Astrocyte of the cerebellum (primary cell): ENCODE measurements at places on chromosomes 2 and 18.
A peak's percentile ranks its signal among the peaks of the same experiment; 100 is the strongest.

GRCh38 chr18:48217258-48218250, 191.6 kb downstream of the ZBTB7C start:
- DNase-seq: no peak

DNA sequence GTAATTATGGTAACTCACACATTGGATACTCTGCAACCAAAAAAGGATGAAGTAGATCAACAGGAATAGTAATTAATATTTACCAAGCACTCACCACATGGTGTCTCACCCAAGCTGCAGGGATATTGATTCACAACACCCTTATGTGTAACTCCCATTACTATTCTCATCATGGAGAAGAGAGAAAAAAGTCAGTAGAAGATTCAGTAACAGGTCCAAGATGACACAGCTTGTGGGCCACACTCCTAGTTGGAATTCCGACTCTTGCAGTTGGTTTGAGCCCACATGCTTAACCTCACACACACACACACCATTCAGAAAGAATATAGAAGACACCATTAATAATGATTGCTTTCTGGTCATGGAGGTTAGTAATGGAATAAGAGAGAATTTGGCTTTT, 1.7 kb upstream of the MLPH start:
- no peak for DNase-seq

- no peak for DNase-seq
Measured at GRCh38 chr18:56807901-56808300, 156.7 kb downstream of the WDR7 start.

DNA sequence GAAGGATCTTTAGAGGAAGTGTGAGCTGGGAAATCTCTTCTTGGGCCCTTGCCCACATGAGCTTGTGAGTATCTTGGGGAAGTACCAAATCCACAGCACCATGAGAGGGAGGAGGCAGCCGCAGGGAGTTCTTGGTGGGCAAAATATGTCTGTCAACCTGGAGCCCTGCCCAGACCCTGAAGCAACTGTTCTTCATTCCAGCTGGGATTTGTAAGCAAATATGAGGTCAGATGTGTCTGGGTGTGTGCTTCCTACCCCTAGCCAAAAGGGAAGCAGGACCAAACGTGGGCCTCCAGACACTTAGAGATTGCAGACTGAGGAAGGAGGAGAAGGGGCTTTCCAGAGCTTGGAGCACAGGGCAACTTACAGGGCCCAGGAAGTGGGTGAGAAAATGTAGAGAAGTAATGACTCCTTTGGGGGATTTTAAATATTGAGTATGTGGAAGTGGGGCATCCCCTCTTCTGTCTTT, 41.9 kb downstream of the TMEM247 start:
- DNase-seq: peak; percentile 22

- DNase-seq: no peak
Measured at GRCh38 chr2:138780446-138780880, 273 bp upstream of the NXPH2 start.

DNA sequence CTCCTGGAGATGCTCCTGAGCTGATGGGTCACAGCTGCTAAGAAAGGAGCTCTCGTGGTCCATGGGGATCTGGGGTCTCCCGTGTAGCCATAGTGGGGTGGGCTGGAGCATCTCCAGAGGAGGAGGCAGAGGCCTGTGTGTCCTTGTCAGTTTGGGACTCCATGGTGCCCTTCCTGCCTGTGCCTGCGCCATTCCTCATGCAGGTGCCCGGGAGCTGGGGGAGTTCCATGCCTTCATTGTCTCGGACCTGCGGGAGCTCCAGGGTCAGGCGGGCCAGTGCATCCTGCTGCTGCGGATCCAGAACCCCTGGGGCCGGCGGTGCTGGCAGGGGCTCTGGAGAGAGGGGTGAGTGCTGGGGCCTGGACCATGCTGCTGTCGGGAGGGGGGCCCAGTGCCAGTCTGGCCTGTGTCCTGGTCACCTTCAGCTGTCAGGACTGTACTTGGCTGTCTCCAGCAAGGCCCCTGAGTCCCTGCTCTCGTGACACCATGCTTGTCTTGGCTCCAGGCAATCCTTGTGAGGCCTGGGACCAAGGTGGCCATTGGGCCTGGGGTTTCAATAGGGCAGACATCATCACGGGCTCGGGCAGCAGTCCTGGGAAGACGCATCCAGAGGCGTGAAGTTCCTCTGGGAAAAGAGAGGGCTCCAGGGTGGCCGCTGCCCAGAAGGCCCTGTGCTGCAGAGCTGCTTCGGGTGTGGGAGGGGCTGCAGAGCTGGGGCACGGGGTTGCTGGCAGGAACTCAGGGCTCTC, 7.3 kb downstream of the CAPN10 start:
- DNase-seq: no peak

GRCh38 chr2:4219571-4219970, 516.2 kb downstream of the DCDC2C start:
- no peak for DNase-seq

DNA sequence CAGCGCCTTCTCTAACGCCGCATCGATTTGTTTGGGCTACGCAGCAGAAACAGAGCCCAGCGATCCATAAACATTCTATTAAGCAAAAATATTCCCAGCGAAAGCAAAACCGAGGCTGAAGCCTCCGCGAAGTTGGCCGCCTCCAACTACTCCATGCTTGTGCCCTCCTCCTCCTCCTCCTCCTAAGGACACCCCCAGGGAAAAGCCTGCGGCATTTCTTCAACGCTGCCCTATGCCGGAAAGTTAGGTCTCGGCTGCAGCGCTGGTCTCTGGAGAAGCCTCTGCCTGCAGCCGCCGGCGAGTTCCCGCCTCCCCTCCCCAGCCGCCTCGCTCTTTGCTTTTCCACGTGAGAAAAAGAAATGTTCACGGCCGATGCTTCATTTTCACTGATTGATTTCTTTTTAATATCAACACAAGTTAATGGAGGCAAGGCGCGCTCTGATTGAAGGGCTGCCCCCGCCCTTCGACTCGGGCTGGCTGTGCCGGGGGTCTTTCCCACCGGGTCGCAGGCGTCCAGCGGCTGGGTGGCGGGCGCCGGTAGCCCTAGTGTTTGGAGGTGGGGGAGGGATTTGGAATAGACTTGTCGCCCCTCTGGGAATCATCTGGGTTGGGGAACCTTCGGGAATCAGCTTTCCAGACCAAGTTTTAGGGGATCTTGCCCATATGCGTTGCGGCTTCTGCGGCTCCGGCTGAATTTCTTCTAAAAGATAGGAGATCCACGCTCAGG, 3.9 kb downstream of the NRP2 start:
- no peak for DNase-seq

GRCh38 chr18:61551586-61551985, 218.4 kb downstream of the CDH20 start:
- DNase-seq: peak; percentile 79

GRCh38 chr2:162967147-162967546, 128.6 kb upstream of the KCNH7 start:
- DNase-seq: no peak

GRCh38 chr2:80291656-80292055, 12.9 kb downstream of the LRRTM1 start:
- peak; percentile 27 for DNase-seq

- no peak for DNase-seq
Measured at GRCh38 chr18:52546686-52547346, 206.8 kb downstream of the DCC start.
